Activated naive CD8-positive, alpha-beta T cell treated with anti-CD3 and anti-CD28 coated beads for 36 hours (primary cell): ENCODE measurements at places on chromosomes 7 and 10.

GRCh38 chr10:91681361-91682276 is 48.7 kb upstream of the PPP1R3C start:
- DNase-seq = no peak

DNA sequence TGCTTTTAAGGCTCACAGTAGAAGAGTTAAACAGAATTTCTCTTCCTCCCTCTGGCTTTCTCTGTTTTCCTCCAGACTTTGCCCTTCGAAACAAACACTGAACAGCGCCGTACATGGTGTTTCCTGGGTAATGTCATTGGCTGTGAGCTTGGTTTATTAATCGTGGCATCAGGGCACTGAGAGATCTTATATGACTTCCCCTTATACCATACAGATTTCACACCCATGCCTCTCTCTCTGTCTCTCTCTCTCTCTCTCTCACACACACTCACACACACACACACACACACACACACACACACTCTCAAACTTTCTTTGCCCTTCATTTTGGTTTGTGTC is 195.5 kb downstream of the CREB5 start:
- no peak for DNase-seq

DNA sequence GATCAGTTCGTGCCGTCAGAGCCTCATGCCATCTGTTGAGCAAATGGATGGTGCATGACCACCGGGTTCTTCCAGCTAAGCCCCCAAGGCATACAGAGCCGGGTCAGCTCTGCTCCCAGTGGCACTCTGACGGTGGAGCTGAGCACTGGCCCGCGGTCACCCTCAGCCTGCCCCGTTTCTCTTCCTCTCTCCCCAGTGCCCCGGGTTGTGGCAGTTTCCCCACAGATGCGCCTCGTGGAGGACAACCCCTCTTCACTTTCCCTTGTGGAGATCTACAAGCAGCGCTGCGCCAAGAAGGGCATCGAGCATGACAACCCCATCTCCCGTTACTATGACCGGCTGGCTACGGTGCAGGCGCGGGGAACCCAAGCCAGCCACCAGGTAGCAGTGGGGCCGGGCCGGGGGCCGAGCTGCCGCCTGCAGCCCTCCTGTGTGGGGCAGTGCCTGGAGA is 129.9 kb downstream of the TRRAP start:
- DNase-seq = no peak

DNA sequence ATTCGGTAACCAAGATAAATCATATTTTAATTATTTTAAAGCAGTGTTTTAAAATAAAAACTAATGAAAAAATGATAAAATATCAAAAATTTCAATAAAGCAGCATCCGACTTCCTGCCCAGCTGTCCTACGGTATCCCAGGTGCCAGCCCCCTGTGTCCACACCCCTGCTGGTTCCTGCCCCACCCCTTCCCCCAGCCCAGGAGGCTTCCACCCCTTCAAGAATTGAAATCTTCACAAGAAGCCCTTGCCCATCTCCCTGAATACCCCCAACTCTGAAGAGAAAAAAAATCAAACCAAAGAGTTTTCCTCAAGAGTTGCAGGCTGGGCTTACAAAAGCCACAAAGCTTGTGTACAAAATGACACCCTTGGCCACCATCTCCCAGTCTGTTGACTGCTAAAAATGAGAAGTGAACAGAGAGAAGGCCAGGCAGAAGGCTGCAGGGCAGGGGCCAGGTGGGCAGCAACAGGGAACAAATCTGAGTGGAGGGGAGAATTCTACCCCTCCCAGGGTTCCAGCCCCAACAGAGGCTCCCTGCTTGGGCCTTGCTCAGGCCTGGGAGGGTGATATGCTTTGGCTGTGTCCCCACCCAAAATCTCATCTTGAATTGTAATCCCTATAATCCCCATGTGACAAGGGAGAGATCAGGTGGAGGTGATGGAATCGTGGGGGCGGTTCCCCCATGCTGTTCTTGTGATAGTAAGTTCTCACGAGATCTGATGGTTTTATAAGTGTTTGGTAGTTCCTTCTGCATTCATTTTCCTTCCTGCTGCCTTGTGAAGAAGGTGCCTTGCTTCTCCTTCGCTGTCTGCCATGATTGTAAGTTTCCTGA is 14.5 kb downstream of the GPRIN2 start:
- DNase-seq = no peak

- no peak for DNase-seq
These were observed 26.9 kb upstream of the NRBF2 start for GRCh38 chr10:63106111-63106755.

- no peak for DNase-seq
These were observed 71.0 kb upstream of the ADAM12 start for GRCh38 chr10:126459032-126459831.

- no peak for DNase-seq
These were observed 142.0 kb upstream of the NPY start for GRCh38 chr7:24141874-24142509.

GRCh38 chr10:3442451-3442990 is 269.9 kb upstream of the PITRM1 start:
- DNase-seq = no peak

DNA sequence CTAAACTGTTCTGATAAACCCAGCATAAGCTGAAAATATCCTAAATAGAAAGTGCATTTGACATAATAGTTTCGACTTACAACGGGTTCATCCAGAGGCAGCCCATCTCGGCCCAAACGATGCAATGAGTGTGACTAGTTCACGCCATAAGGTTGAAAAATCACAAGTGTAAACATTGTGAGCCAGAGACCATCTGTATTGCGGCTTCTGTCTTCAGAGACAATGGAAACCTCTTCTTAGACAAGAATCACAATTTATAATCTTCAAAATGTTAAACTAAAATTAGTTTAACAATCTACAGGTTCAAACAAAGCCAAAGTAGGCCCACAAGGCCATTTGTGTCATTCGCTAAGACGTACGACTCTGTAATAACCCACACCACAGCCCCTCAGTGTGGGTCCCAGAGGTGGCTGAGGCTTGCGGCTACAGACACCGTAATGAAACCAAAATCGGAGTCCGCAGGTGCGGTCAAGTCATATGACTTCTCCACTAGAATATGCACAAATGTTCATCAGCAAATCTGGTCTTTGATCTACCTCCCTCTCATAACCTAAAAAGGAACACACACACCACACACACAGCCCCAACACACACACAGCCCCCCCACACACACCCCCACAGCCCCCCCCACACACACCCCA is 81.8 kb downstream of the DIP2C start:
- DNase-seq = no peak

DNA sequence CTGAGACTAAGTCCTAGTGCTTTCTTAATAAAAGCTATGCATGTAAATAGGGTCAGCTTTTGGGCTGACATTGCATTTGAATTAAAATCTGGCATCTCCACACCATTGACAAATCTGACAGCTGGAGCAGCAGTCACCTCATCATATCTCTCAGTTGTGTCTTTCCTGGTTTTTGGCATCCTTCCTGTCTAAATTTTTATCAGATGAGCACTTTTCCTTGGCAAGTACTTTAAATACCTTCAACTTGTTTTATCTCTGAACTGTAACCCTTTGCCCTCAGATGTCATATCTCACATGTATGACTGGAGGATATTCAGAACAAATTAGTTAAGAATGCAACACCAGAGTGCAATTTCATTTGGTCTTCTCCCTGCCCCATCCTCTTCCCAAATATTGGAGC is 1066.2 kb downstream of the LRMDA start:
- DNase-seq = no peak

DNA sequence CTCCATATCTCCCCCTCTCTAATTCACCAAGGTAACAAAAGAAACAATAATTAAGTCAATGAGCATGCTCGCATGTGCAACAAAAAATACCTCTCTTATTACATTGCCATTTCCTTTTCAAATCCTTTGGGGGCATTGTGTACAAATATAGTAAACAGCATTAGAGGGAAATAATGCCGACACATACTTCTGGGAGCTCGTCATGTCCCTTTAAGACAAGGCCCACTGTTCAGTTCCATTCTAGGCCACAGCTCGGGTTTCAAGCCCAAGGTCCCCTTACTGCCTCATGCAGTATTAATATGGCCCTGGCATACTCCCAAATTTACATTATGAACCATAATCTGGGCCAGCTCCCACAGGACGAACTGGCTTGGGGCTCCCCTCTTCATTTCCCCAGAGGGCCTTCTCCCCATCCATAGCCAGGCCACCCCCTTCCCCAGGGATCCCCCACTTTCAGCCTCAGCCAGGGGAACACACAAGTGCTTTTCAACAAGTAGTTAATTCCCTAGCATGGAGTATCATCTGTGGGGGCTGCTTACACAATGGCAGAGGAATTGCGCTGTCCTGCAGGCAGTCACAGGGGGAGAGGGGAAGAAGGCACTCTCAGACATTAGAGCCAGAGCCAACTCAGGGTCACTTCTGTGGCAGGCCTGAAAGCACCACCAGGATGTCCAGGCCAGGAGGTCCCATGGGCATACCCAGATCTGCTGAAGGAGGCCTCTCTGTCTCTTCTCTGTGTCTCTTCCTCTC is 110.6 kb downstream of the KCNMA1 start:
- DNase-seq = no peak

GRCh38 chr7:145331076-145331475 is 495.2 kb upstream of the TPK1 start:
- no peak for DNase-seq

- DNase-seq = no peak
These were observed 38.2 kb upstream of the RPA3 start for GRCh38 chr7:7756577-7756976.

- DNase-seq = no peak
These were observed 25.9 kb upstream of the DDC start for GRCh38 chr7:50591098-50591479.

DNA sequence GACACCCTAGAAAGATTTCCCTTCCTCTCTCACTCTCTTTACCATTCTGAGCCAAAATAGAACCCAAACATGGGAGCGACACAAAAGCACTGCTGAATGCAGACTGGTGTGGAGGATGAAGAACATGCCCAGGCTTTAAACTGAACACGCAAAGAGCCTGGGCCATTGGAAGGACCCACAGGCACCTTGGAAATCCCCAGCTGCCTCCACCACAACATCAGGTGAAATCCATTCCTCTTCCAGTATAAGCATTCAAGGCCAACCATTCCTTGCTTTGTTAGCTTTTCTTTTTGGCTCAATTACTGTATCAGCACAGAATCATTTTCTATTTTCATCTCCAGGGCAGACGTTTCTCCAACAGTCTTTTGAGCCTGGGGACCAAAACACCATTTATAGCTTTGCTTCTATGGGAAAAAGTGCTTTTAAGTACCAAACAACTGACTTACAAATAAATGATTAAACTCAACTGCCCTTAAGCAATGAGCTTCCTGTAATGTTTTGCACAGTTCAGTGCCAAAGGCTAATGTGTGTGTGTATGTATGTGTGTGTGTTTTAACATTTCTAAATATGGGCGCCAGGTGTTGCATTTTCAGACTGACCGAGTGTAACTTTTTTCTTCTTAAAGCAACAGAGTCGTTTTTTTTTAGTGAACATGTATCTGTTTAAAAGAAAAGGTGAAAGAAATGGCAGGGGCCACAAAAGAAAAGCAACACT is 16.2 kb upstream of the BLNK start:
- DNase-seq = no peak

GRCh38 chr7:19747740-19748339 is 25.6 kb downstream of the TMEM196 start:
- DNase-seq = no peak

- no peak for DNase-seq
These were observed 54.7 kb downstream of the ANK3 start for GRCh38 chr10:60334991-60335390.

DNA sequence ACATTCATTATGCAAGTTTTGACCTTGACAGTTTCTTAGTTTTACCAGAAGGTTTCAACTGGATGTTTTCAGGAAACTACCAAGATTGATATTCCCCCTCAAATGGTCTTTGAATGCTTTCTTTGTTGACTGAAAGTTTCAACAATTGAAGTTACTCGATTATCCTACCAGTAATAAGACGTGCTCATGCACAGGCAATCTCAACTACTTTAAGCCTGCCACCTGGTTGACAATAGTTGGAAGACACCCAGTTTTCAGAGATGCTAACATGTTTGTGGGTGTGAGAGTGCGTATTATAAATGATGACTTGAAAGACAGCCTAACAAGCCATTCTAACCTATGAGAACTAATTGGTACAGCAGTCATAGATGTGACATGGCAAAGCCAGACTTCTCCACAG is 73.4 kb upstream of the ITPRID1 start:
- DNase-seq = no peak

DNA sequence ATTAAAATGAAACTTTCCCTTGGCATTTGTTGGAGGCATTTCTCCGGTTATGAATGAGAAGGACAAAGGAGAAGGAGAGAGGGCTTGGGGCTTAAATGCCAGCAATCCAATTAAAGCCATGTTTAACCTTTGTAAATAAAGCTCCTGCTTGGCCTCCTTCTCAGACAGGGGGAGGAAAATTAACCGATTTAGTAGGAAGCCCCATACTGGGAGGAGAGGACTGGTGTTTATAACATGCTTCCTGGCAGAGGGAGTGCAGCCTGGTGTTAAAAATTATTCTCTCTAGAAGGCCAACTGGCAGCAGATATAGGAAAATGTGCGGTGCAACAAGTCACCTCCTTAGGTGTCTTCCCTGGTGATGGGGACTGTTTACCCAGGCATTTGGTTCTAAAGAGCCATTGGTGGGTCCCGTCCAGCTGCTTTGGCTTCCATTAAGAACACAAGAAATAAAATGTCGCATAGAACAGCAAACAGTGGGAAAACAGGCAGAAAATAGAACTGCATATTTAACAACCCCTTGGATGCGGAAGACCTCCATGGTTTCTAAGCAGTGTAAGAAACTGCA is 846.5 kb downstream of the TYW1 start:
- no peak for DNase-seq

DNA sequence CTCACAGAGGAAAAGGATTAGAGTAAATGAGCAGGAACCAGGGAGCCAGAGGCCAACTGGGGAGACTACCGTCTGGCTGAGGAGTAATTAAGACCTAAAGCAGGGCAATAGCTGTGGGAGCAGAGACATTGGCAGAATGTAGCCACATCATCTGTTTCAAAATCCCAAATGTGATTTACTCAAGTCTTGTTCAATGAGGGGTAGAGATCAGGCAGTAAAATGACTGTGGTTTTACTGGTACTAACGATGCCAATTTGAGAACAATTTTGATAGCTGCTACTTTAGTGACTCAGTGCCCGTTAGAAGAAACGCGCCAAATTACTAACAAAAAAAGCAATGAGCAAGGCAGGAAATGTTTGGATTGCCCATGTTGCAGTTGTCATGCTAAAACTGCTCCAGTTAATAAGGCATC is 12.7 kb upstream of the MIOS start:
- DNase-seq = no peak

DNA sequence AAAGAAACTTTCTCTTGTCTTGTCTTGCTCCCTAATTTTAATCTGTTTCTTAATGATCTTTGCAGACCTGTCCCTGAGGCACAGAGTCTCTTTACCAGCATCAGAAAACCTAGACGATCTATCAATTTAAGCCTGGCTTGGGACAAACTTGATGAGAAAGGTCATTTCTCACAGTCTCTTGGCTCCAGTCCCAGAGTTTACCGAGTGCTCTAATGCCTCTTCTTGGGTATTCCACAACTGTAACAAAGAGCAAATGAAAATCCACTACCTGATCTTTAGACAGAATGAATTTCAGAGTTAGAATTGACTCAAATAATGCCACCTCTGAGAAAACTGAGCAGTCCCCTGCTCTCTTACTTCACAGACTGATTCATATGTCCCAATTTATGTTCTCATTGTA is 106.4 kb upstream of the DNAJB12 start:
- DNase-seq = no peak

GRCh38 chr7:101506531-101506930 is 122.6 kb downstream of the MYL10 start:
- DNase-seq = no peak

- no peak for DNase-seq
These were observed 17.6 kb upstream of the AQP1 start for GRCh38 chr7:30894009-30894408.

- no peak for DNase-seq
These were observed 6.0 kb downstream of the GSTK1 start for GRCh38 chr7:143269251-143269650.
